ENCODE measurements at places on chromosomes 5 and 9. TPM values are rescaled to one million over a fixed set of nuclear protein-coding genes. Genes with fewer than 3 reads are reported as not detected.

DNA sequence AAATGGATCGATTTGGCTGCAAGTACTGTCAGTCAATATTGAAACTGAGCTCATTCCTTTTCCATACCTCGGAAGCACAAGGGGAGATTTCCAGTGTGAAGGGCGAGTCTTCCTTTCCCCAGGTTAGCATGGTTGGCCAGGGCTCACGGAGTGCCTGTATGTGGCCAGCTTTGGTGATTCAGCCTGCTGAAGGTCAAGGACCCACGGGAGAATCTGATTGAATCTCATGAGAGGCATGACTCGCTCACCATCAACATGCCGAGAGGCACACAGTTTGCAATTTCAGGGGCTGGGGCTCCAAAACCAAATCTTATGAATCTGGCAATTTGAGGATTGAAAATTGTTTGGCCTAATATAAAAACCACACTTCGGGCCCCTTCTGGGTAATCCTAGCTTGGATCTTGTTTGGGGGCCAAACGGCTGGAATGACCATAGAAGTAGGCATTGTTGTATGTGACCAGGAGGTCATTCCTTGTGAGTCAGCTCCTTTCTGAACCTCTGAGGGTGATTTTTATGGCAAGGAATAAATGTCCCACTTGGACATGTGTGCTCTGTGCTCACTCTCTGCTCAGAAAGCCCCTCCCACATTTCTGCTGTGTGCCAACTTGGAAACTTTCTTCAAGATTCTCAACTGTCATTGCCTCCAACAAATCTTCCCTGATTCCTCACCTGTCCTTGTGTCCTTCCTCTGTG, 69.8 kb downstream of the DOCK2 start:
- DNase-seq: no peak

The LCN15 gene
- total RNA-seq: 0.63 TPM

GRCh38 chr5:41875121-41875520, 4.9 kb upstream of the OXCT1 start:
- no peak for DNase-seq

- no peak for DNase-seq
Measured at GRCh38 chr5:132407970-132408369, 38.5 kb downstream of the SLC22A5 start.

DNA sequence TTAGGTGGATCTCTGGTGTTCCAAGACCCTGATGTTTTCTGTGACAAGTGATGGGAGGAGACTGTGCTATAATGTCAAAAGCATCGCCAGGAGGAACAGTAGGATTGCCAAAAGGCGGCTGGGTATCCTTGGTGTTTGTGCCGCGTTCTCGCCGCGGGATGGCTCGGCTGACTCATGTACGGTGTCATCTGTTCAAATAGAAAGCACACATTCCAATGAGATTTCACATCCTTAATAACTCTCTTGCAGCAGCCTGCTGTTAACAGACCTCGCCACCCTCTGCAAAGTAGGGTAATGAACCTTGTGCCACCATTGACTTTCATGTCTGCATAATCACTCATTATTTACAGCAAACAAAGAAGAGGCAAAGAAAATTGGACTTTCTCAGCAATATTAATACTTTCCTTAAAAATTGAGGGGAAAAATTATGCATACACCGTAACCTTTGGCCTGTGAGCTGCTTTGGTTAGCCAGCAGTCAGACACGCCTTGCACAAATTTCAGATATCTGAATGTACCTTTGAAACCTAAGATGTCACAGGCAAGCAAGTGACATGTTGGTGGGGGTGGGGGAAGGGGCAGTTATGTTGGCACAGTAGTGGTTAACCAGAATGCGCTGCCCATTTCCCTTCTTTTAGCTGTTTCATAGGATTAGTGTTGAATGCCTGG, 289.4 kb downstream of the EFNA5 start:
- DNase-seq: no peak

The NOL6 gene
- 12.5 TPM for total RNA-seq

DNA sequence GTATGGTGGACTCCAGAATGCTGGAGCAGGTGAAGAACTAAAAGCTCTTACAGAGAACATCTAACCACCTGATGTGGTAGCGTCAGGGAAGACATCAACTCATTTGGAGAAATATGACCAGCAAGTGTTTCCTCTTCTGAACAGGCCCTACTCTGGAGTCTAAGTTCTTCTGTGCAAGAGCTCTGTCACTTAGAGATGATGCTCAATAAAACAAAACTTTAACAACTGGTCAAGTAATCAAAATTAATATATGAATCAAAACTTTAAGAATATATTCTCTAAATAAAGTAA, 85.8 kb downstream of the CYFIP2 start:
- DNase-seq: no peak

- no peak for DNase-seq
Measured at GRCh38 chr9:88947581-88948573, 43.4 kb upstream of the S1PR3 start.

DNA sequence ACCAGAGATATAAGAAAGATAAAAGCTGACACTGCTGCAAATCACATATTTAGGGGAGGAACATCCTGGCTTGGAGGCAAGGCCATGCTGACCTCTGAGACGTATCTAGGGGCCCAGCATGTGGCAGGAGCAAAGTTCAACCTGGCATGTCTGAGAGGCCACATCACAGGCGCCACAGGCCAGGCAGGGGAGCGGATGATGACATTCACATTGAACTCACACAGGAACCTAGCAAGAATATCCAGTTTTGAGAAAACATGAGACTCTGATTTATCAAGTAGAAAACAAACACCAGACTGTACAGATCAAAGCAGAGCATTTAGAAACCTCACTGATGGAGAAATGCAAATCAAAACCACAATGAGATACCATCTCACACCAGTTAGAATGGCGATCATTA, 64.2 kb upstream of the STK32A start:
- DNase-seq: no peak

- DNase-seq: peak; percentile 64
Measured at GRCh38 chr9:125241863-125242739, 958 bp upstream of the HSPA5 start.

The LCN9 gene
- total RNA-seq: not detected

The GFRA3 gene
- total RNA-seq: 0.39 TPM

DNA sequence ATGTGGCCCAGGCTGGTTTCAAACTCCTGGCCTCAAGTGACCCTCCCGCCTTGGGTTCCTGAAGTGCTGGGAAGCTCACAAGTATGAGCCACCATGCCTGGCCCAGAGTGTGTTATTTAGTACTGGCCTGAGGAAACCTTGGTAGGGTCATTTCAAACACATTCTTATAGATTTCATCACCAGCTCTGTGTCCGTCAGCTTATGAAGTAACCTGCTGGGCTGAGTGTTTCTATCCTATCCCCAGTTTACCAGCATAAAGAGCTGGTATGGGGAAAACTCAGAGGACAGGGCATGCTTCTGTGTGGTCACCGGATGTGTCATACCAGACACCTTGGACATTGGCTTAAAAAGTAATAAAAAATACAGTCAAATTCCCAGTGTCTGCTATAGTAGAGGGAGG, 45.3 kb downstream of the PTPN3 start:
- DNase-seq: no peak

DNA sequence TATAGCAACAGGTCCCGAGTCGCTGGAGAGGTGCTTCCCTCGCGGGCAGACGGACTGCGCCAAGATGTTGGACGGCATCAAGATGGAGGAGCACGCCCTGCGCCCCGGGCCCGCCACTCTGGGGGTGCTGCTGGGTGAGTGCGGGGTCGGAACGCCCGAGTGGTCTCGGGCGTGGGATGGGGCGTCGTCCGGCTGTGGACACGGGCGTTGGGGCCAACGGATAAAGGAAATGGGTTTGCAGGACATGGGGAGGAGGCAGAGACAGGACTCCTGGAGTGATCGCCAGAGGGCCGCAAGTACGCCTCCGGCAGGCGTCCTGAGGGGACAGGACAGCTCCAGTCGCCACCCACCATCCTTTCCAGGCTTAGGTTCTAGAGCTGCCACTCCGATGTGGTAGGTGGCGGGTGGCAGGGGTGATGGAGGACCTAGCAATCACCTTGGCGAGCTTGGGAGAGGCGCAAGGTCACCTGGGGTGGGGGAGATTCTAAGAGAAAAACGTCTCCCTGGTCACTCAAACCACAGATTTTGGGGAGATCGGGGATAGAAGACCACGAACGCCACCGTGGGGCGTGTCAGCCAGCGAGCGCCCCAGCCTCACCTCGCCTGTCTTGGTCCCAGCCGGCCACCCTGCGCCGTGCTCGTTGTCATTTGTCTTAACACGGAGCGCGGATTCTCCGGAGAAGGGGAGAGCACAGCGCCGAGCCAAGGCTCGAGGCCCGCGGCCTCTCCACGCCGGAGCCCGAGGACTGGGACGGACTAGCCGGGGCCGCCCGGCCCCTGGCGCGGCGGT, 922 bp downstream of the LMX1B start:
- DNase-seq: no peak

The CCDC152 gene
- total RNA-seq: 0.89 TPM

The NSA2 gene
- 69.3 TPM for total RNA-seq

- no peak for DNase-seq
Measured at GRCh38 chr5:131328536-131329285, 64.9 kb downstream of the CDC42SE2 start.

GRCh38 chr5:115542086-115542485, 2.5 kb downstream of the FEM1C start:
- DNase-seq: no peak

GRCh38 chr9:121322737-121323448, 47.2 kb downstream of the STOM start:
- DNase-seq: peak; percentile 57

DNA sequence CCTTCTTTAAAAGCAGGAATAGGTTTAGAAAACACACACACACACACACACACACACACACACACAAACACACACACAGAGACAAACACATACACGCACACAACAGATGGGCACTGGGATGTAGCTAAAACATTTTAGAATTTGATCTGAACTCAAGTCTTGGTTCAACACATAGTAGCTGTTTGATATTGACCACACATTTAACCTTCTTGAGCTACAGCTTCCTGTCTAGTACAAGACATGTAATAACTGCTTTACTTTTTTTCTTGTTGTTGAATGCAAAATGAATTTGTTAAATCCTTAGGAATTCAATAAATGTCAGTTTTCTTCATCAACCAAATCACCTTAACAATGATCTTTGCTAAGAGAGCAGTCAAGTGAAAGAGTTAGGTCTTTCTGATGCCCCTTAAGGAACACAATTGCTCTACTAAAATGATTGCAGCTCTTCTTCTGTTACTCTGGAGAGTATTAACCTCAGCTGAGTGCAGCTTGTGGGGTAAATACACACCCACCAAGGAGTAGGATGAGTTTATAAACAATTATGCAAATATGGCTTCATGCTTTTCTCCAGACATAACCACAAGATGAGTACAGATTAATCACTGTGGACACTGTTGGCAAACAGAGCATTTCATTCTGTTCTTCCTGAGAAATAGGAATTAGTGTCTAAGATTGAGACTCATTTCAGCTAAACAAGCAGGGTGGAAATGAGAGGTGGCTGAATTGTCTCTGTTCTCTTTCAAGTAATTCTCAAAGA, 302.9 kb upstream of the PAPPA start:
- DNase-seq: no peak

The MYMK gene
- total RNA-seq: not detected

The FYB1 gene
- total RNA-seq: 8.4 TPM

DNA sequence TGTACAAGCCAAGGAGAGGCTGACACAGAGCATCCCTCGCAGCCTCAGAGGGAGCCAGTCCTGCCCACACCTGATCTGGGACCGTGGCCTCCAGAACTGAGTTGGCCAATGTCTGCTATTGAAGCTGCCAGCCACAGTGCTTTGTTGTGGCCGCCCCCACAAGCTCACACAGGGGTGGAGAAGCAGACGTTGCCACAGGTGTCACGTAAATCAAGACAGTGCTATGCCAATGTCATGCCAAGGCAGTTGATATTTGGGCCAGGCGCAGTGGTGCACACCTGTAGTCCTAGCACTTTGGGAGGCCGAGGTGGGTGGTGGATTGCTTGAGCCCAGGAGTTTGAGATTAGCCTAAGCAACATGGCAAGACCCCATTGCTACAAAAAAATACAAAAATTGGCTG, 17.3 kb upstream of the TERT start:
- no peak for DNase-seq

The GFI1B gene
- not detected for total RNA-seq

- DNase-seq: no peak
Measured at GRCh38 chr9:119003201-119003611, 366.0 kb downstream of the BRINP1 start.

GRCh38 chr5:174910245-174910737, 185.9 kb downstream of the MSX2 start:
- peak; percentile 72 for DNase-seq

The GADD45G gene
- total RNA-seq: 80.0 TPM

The BNIP1 gene
- 11.6 TPM for total RNA-seq

The FBP1 gene
- total RNA-seq: 3.6 TPM

- DNase-seq: no peak
Measured at GRCh38 chr5:177509381-177509951, at the start of gene DOK3. TSS of gene DOK3 (minus strand) at chr5:177509826. CDS start at chr5:177509540, 286 bp downstream.

GRCh38 chr9:94944626-94945025, 218.1 kb downstream of the AOPEP start:
- DNase-seq: no peak

DNA sequence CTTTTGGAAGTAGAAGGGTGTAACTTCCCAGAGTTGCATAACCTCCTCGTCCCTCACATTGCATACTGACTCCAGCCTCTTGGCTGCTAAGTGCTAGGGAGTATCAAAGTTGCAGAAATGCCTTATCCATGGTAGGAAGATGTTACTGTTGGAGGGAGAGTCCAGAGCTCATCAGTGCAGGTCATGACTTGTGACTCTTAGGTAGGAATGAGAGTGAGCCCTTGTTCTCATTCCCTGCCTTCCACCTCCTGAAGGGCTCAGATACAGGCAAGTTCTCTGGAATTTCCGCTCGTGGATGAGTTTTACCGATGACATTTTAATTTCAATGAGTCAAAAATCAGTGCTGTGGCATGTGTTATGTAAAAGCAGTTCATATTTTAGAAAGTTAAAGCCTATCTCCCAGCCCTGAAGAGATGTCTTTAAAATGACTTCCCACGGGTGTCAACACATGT, 17.0 kb downstream of the IRX1 start:
- DNase-seq: no peak

The NSUN2 gene
- 21.4 TPM for total RNA-seq

GRCh38 chr5:158570502-158570901, 529.2 kb downstream of the EBF1 start:
- no peak for DNase-seq

DNA sequence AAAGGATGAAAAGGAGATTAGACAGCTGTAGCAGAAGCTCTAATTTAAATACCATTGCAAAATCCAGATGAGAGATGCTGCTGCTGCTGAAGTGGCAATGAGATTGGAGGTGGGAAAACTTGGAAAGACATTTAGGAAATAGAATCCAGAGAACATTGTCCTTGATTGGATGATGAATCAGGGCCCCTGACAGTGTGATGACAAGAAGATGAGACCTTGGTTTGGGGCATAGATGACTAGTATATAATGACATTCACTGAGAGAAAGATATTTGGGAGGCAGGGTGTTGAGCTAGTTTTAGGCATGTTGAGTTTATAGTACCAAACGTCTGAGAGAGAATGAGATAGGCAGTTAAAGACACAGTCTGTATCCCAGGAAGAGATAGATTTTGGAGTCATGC, 311.5 kb upstream of the MPDZ start:
- no peak for DNase-seq

The PSAT1 gene
- 0.31 TPM for total RNA-seq
